ENCODE measurements at places on chromosomes 1 and 21. TPM values are rescaled to one million over a fixed set of nuclear protein-coding genes. Genes with fewer than 3 reads are reported as not detected.

DNA sequence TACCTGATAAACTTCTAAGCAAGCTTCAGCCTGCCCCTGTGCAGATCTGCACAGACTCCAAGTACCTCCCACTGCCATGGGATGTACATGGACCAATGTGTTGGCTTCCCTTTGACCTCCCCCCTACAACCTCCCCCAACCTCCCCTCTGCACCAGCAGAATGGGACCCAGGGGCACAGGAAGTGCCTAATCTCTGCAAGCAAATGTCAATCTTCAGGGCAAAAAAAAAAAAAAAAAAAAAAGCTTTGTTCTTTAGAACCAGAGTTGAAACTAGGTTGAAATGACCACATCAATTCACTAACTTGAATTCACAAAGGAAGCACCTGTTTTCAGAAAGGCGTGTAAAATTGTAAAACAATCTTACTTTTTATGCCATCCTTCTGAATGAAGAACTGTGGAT lies 53.9 kb upstream of the TIAM1 start:
- DNase-seq, result no peak

DNA sequence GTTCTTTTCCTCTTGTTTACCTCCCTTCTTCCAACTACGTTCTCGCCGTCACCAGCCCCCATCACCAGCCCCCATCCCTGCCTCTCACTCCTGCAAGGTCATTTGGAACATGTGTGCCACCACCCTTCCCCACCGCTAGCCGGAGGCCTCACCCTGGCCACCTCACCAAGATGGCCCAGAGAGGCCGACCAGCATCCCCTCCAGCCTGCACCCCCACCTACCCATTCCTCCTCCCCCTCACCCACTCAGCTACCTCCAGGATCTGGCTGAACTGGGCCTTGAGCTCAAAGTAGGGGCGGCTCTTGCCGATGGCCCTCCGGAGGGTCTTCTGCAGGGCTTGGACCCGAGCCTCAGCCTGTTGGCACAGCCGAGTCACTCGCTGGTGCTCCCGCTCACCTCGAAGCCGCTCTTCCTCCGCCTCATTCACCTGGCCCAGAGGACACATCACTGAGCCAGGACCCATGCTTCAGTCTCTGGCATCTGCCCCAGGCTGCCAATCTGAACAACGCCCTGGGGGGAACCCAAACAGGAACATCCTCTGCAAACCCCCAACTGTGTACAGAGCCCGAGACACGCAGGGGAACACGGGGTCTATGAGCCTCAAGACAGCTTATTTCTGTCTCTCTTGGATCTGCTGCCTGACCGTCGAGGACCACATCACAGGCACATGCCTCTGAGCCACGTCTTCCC lies 12.8 kb downstream of the SH3BP5L start:
- DNase-seq, result no peak

- DNase-seq, result peak; percentile 6
Observed at GRCh38 chr1:25099343-25099951, 132.9 kb downstream of the SYF2 start.

- DNase-seq, result no peak
Observed at GRCh38 chr1:26598890-26599289, 69.3 kb downstream of the RPS6KA1 start.

- peak; percentile 6 for DNase-seq
Observed at GRCh38 chr21:35138665-35139381, 89.7 kb upstream of the RUNX1 start.

The RPE65 gene
- total RNA-seq, result not detected

The PIGR gene
- total RNA-seq, result under 0.01 TPM

The LENEP gene
- total RNA-seq, result not detected

Measured in dermis blood vessel endothelial cell (primary cell).